ENCODE measurements at places on chromosomes 4 and X.
A peak's percentile ranks its signal among the peaks of the same experiment; 100 is the strongest.

DNA sequence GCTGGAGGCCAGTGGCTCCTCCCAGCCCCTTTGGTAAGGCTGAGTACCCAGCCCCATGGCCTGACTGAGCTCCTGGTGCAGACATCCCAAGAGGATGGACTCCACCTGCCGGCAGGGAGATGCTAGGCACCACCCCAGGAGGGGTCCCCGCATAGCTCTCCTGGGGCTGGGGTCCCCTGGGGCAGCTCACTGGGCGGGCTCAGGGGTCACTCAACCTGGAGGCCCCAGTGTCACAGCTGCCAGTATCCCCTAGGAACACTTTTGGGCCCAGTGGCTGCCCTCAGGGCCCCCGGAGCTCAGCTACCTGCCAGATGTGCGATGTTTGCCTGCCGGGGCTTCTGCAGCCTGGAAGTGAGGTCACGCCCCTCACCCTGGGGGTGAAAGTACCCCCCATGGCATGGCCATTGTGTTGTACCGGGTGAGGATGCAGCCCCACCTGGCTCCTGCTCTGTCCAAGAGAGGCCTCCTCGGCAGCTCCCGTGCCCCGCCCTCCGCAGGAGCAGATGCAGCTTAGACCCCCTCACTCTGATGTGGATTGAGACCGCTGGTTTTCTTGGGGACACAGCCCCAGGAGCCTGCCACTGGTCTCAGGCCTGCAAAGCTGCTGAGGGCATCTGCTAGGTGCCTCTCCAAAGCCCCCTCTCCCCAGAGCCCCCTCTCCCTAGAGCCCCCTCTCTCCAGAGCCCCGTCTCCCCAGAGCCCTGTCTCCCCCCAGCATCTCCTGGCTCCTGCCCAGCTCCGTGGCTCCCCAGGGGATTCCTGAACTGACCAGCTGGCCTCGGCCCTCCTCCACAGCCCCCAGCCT, 6.7 kb upstream of the HGFAC start:
- DNase-seq, result no peak

DNA sequence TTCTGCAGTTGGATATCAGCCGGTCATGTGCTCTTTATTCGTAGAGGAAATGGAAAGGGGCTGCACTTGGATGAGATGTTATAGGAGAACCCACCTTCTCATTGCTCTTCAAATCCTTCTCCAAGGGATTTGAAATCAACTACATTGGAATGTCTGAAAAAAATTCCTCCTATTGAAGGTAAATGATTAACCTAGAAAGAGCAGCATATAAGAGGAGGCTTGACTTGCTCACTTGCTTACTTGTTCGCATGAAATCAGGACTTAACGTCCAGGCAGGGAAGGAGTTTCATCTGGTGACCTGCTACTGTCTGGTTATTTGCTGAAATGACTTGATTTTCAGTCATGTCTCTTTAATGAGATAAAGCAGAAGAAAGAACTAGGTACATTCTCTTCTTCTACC, 338.4 kb upstream of the NOCT start:
- no peak for DNase-seq

GRCh38 chr4:68249434-68249833, 3.9 kb upstream of the TMPRSS11B start:
- DNase-seq, result peak; percentile 62

- DNase-seq, result peak; percentile 69
These were observed 519.5 kb downstream of the BCOR start for GRCh38 chrX:39577985-39578869.

DNA sequence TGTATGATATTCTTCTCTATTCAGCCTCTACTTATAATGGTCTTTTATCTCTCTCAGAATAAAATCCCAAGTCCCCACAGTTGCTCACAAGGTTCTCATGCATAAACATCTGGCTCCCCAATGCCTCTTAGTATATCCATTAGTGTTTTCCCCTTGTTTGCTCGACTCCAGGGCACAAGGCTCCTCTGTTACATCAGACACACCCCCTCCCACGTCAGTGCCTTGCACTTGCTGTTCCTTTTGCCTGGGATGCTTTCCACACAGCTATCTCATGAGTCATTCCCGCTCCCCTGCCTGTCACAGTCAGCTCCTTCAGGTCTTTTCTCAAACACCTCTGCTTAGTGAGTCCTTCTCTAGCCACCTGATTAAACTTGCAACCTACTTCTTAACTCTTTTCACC, 260.2 kb downstream of the IL1RAPL1 start:
- DNase-seq, result no peak

DNA sequence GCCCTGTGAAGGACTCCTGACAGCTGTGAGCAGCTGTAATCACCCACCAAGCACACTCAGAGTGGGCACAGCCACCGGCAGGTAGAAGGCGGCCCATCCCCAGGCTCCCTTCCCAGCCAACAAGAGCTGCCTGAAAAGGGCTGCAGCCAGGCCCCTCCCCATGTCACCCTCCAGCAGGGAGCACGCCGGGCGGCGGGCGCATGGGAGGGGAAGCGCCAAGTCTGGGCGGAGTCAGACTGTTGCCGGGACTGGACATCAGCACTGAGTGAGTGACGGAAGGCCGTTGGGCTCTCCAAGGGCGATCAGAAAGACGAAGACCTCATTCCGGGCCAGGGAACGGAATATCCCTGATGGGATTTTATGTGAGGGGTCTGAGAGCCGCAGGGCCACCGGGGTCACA, 82.1 kb downstream of the PPP2R2C start:
- DNase-seq, result no peak

DNA sequence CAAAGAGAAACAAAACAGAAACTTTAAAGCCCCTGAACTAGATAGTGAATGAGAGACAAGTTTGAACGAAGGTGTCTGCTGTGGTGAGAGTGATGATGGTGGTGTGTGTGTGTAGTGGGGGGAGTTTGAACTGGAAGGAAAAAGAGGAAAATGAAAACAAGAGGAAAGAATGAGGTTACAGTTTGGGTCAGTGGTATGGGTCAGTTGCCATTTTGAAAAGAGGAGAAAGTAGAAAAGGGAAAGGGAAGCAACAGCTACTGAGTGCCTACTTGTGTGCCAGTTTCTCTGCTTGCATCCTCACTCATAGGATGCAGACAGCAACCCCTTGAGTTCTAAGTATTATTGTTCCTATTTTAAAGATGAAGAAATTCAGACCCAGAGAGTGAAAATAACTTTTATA, 26.0 kb downstream of the NHSL2 start:
- no peak for DNase-seq

DNA sequence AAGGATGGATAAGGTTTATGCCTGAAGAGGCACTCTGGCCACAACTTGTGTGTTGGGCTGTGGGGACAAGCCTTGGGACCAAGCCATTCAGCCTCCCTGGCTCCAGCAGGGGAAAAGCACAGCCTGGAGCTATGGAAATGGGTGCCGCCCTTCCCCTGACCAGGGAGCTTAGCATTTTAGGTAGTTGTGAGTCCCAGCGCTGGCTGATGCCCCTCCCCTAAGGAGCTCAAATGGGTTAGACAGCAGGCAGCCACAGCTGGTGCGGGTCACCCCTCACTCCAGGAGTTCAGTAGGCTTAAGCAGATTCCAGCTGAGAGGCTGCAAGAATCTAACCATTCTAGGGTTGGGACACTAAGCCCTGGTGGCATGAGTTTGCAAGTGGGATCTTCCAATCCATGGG, 172.9 kb downstream of the KCNIP4 start:
- no peak for DNase-seq

DNA sequence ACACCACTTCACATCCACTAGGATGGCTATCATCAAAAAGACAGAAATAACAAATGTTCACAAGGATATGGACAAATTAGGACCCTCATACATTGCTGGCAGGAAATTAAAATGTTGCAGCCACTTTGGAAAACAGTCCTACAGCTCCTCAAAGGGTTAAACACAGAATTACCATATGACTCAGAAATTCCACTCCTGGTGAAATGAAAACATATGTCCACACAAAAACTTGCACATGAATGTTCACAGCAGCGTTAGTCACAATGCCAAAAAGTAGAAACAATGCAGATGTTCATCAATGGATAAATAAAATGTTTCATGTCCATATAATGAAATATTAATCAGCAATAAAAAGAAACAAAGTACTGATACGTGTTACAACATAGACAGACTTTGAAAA, 15.1 kb downstream of the S100G start:
- no peak for DNase-seq

- DNase-seq, result no peak
These were observed 73.3 kb upstream of the LRPAP1 start for GRCh38 chr4:3605491-3605890.

- no peak for DNase-seq
These were observed 343.8 kb downstream of the ARHGAP24 start for GRCh38 chr4:85818700-85819099.

GRCh38 chr4:109332926-109333464, 30.5 kb upstream of the COL25A1 start:
- peak; percentile 15 for DNase-seq

DNA sequence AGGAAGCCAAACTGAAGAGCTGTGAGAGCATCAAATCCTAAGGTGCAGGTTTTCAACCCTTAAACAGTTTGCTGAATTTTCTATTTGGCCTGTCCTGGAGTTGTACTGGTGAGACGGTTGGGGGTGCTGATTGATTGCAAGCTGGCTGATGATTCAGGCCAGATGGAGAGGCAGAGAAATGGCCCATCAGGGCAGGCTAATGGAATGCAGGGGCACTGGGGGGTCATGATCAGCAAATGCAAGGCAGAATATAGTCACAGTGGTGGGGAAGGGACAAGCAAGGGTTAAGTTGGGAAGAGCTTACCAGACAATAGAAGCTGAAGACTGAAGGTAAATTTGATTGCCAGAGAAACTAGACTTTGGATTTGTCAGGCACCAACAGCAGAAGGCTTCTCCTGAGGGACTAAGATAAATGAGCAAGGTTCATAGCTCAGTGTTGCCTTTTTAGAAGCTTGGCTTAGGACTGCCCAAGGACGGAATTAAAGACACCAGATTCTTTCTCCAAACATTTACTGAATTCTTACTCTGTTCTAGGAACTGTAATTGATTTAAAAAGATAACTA, 4.3 kb upstream of the AADAT start:
- DNase-seq, result no peak

DNA sequence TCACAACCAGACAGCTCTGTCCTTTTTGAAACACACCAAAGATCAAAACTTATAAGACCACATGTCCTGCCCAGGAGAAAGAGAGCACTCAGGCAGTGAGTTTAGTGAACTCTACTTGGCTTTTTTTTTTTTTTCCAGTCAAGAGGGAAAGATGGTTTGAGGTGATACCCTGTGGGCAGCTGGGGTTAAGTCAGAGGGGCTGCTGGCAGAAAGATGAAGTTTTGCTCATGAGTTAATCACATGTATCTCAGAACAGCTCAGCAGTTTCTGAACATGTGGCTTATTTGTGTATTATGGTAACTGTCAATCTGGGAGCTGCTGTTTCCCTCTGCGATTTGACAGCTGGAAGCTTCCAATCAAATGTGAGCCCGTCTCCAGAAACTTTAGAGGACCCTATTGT, 56.4 kb upstream of the MAP3K15 start:
- peak; percentile 54 for DNase-seq

DNA sequence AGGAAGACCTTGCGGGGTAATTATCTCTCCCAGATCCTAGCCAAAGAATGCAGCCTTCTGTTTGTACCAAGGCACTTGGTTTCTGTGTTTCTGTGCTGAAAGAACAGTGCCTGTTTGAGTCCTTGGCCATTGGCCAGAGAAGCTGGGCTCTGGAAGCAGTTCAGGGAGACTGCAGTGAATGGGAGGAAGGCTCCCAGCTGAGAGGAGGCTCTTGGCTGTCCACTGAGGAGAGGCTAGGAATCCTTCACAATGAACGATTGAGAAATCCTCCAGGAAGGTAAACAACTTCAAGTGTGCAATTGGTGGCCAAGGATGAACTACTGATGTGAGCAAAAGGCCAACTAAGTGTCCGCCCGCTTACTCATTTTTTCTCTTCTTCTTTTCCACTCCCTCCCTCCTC, 61.3 kb downstream of the HS3ST1 start:
- no peak for DNase-seq

GRCh38 chr4:37802068-37802666, 24.3 kb upstream of the PGM2 start:
- no peak for DNase-seq

DNA sequence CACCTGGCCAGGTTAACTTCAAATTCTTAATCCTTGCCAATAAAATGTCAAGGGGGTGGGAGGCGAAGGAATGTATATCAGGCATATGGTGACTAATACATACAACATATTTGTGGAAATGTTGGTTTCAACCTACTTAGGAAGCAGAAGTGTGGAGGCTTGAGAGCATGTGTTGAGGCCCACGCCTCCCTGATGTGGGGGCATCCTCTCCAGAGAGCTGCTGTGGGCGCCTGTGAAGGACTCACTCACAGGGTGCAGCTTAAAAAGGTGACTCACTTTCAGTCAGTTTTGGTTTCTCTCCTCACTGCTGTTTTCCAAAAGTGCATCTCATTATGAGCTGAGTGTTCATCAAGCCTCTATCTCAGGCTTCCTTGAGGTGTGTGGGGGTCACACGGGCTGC, 27.5 kb downstream of the LNX1 start:
- no peak for DNase-seq

GRCh38 chr4:3791910-3792542, 25.8 kb downstream of the ADRA2C start:
- no peak for DNase-seq

GRCh38 chrX:155891446-155892210, 10.5 kb downstream of the VAMP7 start:
- DNase-seq, result no peak

DNA sequence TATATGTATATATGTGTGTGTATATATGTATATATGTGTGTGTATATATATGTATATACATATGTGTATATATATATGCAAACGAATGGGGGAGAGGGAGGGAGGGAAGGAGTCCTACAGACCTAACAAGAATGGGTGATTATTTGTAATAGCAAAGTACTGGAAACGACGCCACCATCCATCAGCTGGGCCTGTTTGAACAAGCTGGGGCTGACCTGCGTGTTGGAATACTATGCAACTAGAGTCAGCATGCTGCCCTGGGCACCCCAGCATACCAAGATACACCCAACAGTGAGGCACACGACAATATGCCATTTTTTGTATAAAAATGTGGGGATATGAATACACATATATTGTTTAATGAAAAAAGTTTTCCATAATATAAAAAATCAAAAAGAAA, 21.6 kb upstream of the CCNQ start:
- DNase-seq, result no peak

GRCh38 chr4:101103381-101104142, 243.8 kb downstream of the PPP3CA start:
- DNase-seq, result peak; percentile 40

- no peak for DNase-seq
These were observed 312.9 kb downstream of the NLGN4X start for GRCh38 chrX:5915783-5916182.

DNA sequence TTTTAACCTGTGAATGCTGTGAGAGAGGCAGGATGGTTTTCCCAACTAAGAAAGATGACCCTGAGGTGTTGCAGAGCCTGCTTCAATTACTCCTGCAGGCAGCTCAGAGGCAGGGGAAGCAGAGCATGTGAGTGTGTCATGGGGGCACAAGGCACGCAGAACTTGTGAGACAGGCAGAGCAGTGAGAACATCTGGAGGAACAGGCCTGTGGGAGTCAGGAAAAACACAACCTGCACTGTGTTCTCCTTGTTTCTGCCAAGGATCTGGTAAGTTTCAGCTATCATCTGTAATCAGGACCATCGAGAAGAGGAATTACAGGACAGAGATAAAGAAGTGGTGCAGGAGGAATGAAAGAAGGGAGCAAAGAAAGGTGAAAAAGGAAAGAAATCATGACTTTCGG, 741.8 kb upstream of the INTU start:
- no peak for DNase-seq
